NCI-H2171 treated with DMSO at 0.1 percent for 48 hours (cell line): ENCODE measurements at places on chromosomes 4 and X.

DNA sequence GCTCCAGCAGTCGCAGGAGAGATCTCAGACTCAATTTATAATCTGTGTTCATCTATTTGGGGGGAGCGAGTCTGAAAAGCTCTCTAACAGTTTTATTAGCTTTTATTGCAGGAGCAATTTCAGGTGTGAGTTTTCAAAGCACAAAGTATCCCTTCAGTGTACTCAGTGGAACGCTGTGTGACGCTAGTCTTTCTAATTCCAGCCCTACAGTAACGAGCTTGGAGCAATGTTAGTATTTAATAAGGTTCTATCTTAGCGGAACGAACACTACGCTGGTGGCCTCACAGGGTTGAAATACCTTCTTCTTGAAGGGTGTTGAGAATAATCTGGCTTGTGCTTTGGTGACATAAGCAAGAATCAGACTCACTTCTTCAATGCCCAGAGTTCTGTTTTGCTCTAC is 8.4 kb downstream of the HS3ST1 start:
- DNase-seq: no peak

DNA sequence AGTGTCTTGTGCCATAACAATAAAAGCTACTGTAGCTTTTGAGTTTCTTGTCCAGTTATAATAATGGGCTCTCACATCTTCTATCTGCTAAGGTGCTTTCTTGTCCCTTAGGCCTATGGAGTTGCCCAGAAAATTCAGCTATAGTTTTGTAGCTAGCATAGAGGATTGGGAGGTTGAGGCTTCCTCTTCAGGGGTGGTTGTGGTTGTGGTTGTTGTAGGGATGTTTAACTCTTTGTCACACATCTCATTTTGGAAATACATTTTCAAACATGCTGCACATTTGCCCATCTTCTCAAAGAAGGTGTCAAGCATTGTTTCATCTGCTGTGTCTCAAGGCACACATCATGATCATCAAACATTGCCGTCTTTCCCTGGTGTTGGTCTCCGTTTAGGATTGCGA is 65.0 kb downstream of the ATXN3L start:
- DNase-seq: no peak

DNA sequence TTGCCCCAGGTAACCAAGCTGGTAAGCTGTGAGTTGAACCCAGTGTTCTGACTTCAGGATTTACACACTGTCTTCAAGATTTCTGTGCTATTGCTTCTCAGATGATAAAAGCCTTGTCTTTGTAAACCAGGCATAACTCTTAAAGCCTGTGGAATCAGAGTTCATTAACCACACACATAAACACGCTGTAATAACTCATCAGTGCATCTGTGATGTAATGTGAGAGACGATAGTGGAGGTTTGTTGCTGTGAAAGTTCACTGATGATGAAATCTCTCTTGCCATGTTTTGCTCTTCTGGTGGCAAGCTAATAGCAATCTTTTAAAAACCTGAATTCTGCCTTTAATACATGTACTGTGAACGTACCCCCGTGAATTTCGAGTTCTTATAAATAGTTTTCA is 41.5 kb downstream of the CLCN4 start:
- no peak for DNase-seq

- no peak for DNase-seq
These were observed 11.0 kb downstream of the TKTL2 start for GRCh38 chr4:163462556-163462955.

DNA sequence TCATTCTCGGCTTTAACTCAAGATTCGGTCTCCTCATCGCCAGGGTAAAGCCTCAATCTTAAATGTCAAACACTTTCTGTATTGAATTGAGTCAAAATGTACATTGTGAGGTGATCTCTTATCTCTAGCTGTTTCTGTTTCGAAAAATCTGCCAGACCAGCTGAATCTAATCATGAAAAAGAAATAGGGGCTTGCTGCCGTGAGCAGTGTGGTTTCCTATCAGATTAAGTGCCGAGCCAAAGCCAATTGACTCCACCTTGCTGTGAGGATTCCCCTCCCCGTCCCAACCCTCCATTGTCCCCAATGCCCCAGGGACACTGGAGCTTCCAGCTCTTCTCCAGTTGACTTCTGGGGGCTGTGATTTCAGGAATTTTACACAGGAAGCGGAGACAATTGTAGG is 12.5 kb upstream of the CRLF2 start:
- DNase-seq: no peak

DNA sequence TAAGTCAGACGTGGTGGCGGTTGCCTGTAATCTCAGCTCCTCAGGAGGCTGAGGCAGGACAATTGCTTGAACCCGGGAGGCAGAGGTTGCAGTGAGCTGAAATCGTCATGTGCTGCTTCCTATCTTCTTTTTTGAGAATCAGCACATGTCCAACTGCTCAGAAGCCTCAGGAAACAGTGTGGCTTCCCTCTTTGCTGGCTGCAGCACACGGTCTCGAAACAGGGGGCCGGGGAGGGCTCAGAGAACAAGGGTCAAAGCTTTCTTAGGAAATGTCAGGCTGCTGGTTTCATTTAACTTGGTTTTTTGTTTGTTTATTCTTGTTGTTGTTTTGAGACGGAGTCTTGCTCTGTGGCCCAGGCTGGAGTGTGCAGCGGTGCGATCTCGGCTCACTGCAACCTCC is 31.3 kb downstream of the CRLF2 start:
- DNase-seq: no peak

- no peak for DNase-seq
These were observed 264.6 kb upstream of the CLNK start for GRCh38 chr4:10949039-10949733.
